Epithelial cell of prostate (primary cell): ENCODE measurements at places on chromosomes 7 and 10.

DNA sequence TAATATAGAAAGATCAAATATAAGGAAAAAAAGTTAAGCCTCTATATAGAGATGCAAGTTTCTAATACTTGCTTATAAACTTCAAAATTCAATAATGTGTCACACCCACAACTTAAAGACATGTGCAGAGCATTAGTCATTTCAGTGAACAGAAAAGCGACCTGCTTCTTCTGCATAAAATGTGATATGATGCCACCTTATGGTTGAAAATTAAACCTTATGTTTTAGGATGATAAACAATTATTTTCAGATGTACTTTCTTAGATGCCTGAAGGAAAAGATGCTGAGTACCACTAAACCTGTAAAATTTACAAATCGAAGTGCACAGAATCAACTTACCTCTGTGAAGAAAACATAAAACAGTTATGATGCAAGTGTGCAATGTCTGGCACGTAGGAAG is 96.0 kb downstream of the MTERF1 start:
- DNase-seq: peak; percentile 43

DNA sequence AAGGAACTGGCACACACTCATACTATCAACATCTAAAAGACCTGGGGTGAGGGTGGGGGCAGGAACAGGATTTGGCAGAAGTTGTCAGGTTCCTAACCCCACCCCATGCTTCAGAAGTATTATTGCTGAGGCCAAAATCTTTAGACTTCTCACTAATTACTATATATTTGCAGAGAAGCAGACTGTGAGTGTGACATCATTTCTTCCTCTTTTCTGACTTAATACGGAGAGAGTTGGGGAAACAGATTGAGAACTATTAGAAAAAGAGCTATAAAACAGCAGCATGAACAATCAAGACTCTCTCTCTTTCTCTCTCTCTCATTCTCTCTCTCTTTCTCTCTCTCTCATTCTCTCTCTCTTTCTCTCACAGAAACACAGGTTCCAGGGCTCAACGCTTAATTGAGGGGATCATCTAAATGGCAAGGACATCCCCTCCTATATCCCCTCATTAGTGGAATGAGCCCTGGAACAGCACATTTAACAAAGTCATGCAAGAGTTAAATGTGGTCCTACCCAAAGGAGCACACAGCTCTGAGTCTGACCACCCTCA is 94.8 kb downstream of the KCNMA1 start:
- no peak for DNase-seq

- DNase-seq: no peak
Observed at GRCh38 chr10:11823122-11823988, at the start of gene PROSER2. TSS of gene PROSER2 (plus strand) at chr10:11823356. CDS start at chr10:11852078, 28,722 bp downstream.

GRCh38 chr7:28237363-28237762 is 56.8 kb upstream of the JAZF1 start:
- DNase-seq: no peak

- DNase-seq: no peak
Observed at GRCh38 chr10:99815621-99816020, 33.2 kb downstream of the ABCC2 start.

- DNase-seq: no peak
Observed at GRCh38 chr7:13279854-13280435, 592.5 kb downstream of the ARL4A start.

GRCh38 chr10:114349522-114350215 is 54.6 kb downstream of the AFAP1L2 start:
- no peak for DNase-seq

DNA sequence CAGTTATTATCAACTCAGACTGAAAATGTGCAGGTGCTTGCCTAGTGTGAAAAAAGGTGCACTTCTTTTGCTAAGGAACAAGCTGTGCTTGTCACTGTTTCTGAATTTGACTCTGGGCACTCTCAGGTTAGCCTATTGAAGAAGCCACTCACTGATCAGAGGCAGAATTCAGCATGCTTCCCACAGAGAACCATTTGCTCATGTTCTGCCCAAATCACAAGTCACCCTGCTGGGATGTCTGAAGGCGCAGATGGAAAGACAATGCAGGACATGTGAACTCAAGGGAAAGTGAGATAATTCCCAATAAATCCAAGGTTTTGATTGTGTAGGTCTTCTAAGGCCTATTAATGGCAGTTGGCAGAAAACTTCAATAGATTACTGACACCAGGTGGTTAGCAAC is 47.8 kb upstream of the CSTF2T start:
- no peak for DNase-seq

DNA sequence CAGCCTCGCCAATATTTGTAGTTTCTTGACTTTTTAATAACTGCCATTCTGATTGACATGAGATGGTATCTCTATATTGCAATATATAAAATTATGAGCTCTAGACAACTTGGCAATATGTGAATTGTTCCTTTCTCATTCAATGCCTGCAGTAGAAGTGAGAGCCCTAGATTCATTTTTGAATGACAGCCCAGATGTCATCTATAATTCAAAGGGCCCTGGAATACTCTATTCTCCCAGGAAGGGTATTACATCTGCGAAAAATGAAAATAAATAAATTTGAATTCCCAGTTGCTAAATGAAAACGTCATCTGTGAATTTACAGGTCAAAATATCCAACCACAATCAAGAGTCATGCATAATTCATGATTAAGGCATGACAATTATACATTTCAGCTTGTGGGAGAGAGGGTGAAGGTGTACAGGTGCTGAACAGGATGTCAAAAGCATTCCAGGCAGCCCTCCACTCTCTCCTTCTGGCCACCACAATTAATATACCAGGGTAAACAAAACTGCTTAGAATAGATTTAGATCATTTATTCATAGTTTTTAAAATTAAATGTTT is 1147.3 kb downstream of the XPNPEP1 start:
- DNase-seq: no peak

- no peak for DNase-seq
Observed at GRCh38 chr7:44114586-44115310, 8.6 kb downstream of the POLD2 start.

- no peak for DNase-seq
Observed at GRCh38 chr10:46515793-46516192, 40.7 kb downstream of the GPRIN2 start.
